Stimulated activated CD4-positive, alpha-beta T cell treated with anti-CD3 and anti-CD28 coated beads, Interleukin-4, amount 100 ng/mL, for 4 hours (primary cell): ENCODE measurements at places on chromosomes 2 and 18.

- DNase-seq = no peak
Observed at GRCh38 chr2:100976645-100977391, 25.3 kb upstream of the RPL31 start.

DNA sequence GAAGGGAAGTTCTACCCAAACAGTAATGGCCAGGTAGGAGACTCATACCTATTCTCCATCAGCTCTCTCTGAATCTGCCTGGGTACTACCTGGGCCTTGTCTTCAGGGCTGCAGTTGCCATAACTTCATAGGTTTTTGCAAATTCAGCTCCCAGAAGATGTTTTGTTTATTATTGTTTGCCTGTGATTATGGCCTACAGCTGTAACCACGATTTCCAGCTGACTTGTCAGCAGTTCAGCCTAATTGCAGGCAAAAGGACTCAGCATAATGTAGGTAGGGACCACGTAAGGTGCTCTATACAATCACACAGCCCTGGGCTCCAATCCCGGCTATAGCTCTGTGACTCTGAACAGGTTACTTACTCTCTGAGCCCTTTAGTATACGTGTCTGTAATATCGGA is 187.0 kb upstream of the FN1 start:
- no peak for DNase-seq

GRCh38 chr2:154032220-154032619 is 160.5 kb downstream of the GALNT13 start:
- no peak for DNase-seq

GRCh38 chr2:126972279-126972626 is 73.6 kb downstream of the TEX51 start:
- DNase-seq = no peak

GRCh38 chr2:95159690-95160449 is at the start of gene ZNF514:
Gene ZNF514 (minus strand): TSS chr2:95159848. CDS start chr2:95153253, 6,595 bp downstream.
- DNase-seq = peak; percentile 73

- no peak for DNase-seq
Observed at GRCh38 chr2:161010503-161011015, 149.7 kb upstream of the TANK start.

GRCh38 chr18:55435592-55435991 is 152.4 kb downstream of the TCF4 start:
- DNase-seq = no peak

DNA sequence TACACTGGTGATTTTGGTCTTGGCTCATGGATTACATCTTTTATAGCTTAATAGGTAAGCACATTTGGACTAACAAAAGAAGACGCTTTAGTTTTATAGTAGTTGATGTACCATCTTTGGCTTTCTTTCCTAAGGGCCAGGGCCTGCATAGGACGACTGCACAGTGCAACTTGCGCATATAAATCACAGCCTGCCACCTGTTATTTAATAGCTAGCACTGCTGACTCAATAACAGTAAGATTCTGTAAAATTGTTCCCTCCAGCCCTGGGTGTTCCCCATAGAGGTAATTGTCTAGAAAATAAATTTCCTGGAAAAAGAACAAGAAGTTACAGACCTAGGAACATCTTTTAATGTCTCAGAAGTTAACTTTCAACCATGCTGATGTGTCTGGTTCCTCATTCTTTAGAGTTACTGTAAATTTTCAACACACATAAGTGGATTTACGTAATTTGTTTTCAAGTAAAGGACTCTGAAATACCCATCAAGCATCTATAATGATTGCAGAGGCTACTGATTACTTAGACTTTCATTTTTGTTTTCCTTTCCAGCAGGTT is 594.2 kb upstream of the NXPH2 start:
- DNase-seq = no peak

DNA sequence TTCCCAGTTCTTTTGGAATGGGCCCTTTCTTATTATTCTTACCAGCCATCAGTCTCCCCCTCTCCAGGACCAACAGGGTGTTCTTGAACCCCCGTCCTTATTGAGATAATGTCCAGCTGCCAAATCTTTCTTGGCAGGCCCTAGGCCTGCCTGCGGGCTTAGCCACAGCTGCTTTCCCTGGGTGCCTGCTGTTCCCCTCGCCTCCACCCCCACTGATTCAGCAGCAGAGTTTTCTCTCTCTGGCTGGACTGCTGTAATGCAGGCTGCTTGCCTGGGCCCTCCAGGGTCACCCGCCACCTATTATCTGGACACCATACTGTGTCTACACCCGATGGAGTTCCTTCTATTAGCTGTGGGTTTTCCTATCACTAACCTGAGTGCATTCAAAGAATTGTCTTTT is 395.4 kb upstream of the ATP5MC3 start:
- no peak for DNase-seq
